ENCODE measurements at places on chromosomes 1 and 21.

DNA sequence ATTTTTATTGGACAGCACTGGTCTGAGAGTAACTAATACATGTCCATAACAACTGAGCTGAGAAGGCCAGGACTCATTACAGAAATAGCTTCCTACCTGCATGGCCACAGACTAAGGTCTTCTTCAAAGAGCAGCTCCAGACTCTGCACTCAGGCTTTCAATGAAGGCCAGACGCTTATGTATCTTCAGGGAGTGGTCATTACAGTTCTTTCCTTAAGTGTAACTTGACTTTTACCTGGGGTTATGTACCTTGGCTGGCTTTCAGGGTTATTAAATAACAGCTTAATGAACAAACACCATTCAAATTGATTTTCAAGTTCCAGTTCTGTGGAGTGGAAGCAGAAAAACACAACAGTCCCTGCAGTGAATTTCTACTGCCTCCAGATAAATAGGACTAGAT lies 23.8 kb upstream of the SLC22A15 start:
- DNase-seq: no peak

DNA sequence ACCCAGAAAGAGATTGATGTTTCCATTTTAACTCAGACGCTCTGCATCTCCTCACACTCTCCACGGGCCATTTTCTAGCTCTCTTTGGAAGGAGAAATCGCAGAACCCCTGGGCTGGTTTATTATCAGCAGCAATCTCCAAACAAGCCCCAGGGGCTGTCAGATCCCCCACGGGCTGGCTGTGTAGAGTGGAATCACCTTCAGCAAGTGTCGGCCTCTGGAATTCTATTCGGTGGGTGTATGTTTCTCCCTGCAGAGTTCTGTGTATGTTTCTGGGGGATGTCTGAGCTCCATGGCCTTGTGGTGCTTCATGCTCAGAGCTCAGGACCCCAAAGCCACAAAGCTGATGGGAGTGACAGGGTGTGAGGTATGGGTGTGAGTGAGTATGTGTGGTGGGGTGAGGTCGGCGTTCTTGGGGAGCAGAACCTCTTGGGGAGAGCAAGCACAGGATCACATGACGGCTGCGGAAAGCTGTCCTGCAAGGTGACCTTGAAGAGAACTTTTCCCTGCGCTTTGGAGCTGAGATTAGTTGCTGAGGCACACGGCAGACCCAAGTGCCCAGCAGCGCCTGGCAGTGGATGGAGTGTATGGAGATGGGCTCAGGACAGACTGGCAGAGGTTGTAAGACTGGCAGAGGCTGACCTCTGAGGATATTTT lies 489 bp downstream of the ACOT11 start:
- DNase-seq: no peak

DNA sequence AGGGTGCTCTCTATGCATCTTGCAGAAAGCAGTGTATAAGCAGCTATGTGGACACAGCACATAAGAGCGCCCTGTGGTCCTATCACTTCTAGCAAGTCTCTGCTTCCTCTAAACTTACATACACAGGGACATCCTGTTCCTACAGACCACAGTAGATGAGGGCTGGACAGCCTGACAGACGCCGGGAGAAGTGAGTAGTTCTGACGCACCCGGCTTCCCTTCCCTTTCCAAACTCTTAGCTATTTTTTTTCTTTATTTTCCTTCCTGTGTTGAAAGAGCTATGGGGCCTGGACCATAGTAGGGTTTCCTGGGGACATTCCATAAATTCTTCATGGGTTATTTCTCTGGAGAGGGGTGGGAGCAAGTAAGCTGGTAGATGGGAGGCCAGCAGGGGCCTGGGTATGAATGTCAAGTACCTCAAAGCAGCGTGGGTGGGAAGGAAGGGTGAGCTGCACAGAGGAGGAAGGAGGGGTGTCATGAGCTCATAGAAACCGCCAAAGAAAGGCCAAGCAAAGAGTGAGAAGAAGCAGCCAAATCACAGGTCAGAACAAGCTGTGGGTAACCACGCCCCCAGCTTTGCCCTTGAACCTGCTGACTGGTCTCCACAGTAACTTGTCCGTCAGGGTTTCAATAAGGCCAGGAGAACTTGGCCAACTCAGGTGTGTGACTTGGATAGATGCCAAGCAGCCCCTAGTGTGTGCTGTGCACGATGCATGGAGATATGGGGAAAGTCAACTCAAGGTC lies 36.6 kb downstream of the PLXNA2 start:
- no peak for DNase-seq

GRCh38 chr1:94843430-94843829 lies 23.3 kb downstream of the SLC44A3 start:
- DNase-seq: no peak

DNA sequence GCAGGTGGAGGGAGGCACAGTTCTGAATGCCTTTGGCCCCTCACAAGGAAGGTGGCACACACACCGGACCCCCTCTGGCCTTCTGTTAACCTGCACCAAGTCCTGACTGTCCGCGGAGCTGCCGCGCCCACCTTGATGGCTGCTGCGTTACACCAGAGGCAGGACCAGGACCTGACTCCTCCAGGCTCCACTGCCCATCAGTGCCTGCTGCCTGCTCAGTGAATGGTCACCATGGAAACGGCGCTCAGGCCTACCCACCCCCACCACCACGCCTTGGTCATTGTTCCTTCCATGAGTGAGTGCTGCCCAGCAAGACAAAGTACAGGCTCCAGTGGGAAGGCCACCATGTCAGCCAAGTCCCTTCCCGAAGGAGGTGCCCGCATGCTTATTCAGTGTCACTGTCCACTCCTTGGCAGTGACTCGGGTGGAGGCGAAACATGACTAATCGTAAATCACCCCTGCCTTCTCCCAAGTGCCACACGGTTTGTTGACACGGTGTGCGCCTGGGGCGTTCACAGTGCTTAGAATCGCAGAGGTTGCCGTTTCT lies 57.3 kb downstream of the SLC37A1 start:
- DNase-seq: no peak
